ENCODE measurements at places on chromosomes 2 and 18.

DNA sequence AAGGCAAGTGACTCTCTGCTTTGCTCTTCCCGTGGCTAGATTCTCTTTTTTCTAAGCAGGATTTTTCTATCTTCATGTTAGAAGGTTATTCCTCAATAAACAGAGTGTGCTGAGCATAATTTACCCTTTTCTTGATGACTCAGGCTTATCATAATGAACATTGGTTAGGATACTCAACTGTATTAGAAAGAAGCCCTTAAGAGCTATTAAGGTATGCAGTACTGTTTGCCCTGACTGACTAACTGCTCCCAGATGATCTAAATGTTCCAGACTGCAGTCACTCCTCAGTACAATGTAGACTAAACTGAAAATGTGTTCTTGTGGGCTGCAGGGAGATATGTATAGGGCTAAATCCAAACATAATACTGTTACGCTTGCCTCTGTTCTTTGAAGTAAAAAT is 687.8 kb downstream of the NUP35 start:
- DNase-seq = no peak
- H3K27me3 ChIP-seq = no peaks in the 10 kb centered on the region
- no peaks in the 10 kb centered on the region for H3K4me1 ChIP-seq
- H3K27ac ChIP-seq = no peak overlapping the region
- no peak overlapping the region for H3K4me3 ChIP-seq

DNA sequence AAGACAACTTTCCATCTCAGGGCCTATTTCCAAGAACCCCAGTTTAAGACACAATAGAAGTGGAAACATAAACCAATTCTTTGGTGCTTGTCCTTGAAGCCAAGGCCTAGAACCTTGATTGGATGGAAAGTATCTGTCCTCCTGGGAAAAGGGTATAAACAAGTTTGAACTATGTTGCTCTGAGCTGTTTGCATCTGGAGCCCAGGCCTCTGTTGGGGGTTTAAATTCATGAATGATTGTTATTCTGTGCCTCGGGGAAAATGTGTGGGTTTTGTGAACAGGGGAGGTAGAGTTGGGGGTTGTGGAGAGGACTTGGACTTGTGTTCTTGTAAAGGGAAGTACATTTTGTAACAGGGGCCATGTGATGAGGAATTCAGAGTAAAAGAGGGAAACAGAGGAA is 406.1 kb downstream of the SLC4A3 start:
- no peaks in the 10 kb centered on the region for H3K27me3 ChIP-seq
- no peaks in the 10 kb centered on the region for H3K36me3 ChIP-seq
- H3K4me3 ChIP-seq = no peak overlapping the region
- no peak overlapping the region for H3K27ac ChIP-seq

DNA sequence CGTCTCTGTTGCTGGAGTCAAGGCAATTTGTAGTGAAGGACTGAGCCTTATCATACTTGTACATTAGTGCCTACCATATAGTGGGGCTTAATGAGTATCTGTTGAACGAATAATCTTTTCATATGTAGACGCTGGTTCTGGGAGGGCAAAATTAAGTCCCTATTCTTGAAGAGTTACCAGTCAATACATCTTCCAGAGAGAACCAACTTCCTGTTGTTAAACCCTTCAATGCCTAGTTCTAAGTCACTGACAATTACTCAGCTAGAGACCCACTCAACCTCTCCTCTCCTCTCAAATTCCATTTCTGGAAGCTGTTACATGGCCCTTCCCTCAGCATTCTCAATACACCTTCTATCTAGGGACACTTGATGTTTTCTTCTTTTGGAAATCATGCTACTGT is 1.1 kb upstream of the MOB4 start:
- peak overlapping the region; percentile 97 for H3K4me3 ChIP-seq
- no peak for DNase-seq
- no peaks in the 10 kb centered on the region for H3K27me3 ChIP-seq
- H3K4me1 ChIP-seq = peaks cover 11% of the 10 kb centered on the region

- no peak overlapping the region for H3K4me3 ChIP-seq
- H3K36me3 ChIP-seq = no peaks in the 10 kb centered on the region
- H3K4me1 ChIP-seq = peaks cover 21% of the 10 kb centered on the region
- H3K27ac ChIP-seq = no peak overlapping the region
- H3K27me3 ChIP-seq = no peaks in the 10 kb centered on the region
Observed at GRCh38 chr18:8856212-8856611, 150.9 kb downstream of the MTCL1 start.

- no peak for DNase-seq
- no peak overlapping the region for H3K4me3 ChIP-seq
- no peaks in the 10 kb centered on the region for H3K4me1 ChIP-seq
- H3K36me3 ChIP-seq = no peaks in the 10 kb centered on the region
Observed at GRCh38 chr2:109061736-109062135, 67.3 kb upstream of the SH3RF3 start.

GRCh38 chr2:44974064-44974715 is 32.7 kb downstream of the SIX3 start:
- DNase-seq = peak; percentile 54
- H3K36me3 ChIP-seq = no peaks in the 10 kb centered on the region
- H3K4me3 ChIP-seq = no peak overlapping the region
- H3K27me3 ChIP-seq = peaks cover 49% of the 10 kb centered on the region
- no peaks in the 10 kb centered on the region for H3K4me1 ChIP-seq

- peaks cover 1% of the 10 kb centered on the region for H3K36me3 ChIP-seq
- H3K4me1 ChIP-seq = peaks cover 10% of the 10 kb centered on the region
- H3K27ac ChIP-seq = no peak overlapping the region
- no peak for DNase-seq
Observed at GRCh38 chr2:181662287-181662686, 5.4 kb upstream of the CERKL start.

DNA sequence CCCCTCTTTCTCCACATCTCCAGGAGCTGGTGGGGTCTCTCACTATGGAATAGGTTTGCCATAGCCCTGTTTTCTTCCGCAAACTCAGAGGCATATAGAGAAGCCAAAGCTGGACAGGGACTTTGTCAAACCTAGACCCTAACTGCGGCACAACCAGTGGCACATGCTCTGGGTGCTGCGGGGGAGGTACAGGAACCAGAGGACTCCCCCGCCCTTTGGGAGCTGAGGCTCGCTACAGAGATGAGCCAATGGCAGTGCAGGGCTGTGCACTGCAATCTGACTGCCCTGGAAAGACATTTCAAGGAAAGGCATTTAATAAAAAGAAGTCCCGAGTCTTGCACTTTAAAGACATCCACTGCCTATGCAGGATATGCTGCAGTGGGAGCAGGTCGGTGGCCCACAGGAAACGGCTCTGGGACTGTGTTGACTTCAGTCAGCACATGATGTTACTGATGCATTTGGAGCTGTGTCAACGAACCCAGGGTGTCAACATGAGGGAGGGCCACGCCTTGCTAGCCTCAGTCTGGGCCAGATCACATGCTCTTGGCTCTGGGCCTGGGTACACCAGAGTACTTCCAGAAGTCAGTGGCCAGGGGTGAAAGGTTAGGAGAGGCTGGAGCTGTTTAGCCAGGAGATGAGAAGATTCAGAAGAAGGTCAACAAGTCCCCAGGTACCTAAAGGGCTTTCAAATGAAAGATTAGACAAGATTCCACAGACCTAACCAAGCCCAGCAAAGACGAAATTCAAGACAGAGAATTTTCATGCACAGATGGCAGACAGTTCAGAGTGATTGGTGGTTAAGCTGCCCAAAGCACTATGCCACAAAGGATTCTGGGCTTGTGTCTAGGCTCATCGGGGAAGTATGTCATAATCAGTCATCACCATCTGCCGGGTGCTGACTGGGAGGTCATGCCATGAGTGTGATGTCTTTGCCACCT is 8.2 kb downstream of the SLC35F6 start:
- no peak overlapping the region for H3K4me3 ChIP-seq
- H3K4me1 ChIP-seq = peaks cover 33% of the 10 kb centered on the region
- peak overlapping the region; percentile 67 for H3K27ac ChIP-seq
- no peaks in the 10 kb centered on the region for H3K27me3 ChIP-seq

DNA sequence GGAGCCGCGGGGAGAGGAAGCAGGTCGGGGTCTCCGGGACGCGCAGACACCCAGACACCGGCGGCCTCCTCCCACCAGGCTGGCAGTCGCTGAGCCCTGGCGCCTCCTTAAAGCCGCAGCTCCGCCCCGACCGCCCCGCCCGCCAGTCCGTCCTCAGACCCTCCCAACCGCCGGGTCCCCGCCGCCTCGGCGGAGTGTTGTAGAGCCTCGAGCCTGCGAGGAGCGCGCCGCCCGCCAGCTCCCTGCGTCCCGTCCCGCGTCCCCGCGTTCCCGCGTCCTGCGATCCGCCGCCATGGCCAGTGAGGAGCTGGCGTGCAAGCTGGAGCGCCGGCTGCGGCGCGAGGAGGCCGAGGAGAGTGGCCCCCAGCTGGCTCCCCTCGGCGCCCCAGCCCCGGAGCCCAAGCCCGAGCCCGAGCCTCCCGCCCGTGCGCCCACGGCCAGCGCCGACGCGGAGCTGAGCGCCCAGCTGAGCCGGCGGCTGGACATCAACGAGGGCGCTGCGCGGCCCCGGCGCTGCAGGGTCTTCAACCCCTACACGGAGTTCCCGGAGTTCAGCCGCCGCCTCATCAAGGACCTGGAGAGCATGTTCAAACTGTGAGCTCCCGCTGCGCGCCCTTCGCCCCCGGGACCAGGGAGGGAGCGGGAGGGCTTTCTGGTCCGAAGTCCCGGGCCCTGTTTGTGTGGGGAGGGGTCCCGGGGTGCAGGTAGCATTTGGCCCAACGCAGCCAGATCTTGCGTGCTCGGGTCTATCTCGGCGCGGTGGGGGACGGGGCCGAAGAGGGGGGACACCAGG is at the start of gene EFHD1:
EFHD1 (plus strand) TSS at position 192 of the 793 bp plus-strand sequence; CDS start at position 293, 101 bp downstream.
- H3K27me3 ChIP-seq = peaks cover 12% of the 10 kb centered on the region
- peak; percentile 59 for DNase-seq
- peaks cover 9% of the 10 kb centered on the region for H3K36me3 ChIP-seq
- peak within 1 kb of the TSS; percentile 46 for H3K27ac ChIP-seq
- peaks cover 8% of the 10 kb centered on the region for H3K4me1 ChIP-seq

DNA sequence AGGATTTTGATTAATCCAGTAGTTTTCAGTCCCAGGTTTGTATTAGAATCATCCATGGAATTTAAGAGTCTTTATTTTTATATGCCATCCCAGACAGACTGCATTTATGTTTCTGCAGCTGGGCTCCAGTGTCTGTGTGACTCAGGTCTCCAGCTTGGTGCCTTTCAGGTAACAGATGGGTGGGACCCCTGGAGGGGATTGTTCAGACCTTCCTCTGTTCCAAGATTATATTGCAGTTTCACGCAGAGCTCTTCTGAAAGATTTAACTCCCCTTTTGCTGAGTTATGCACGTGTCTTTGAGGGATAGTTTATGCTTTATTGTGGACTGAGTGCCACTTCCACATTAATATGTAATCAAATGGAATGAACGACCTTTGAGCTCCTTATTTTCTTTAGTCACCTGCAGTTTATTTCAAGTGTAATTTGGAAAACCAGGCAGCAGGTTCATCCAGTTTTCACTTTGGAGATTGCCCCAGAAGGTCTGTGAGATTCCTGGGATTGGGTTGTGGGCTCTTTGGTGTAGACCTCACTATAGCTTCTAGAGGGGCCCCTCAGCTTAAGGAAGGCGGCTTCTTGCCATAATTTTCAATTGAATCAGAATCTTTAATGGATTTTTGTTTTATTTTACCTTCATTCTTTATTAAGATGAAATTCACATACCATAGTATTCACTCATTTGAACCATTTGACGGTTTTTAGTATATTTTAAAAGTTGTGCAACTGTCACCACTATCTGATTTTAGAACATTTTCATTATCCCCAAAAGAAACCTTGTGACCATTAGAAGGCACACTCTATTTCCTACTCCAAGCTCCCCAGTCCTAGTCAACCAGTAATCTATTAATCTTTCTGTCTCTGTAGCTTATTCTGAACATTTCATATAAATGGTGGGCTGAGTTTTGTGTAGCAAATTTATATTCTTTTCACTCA is 135.0 kb downstream of the WDSUB1 start:
- H3K27ac ChIP-seq = peak overlapping the region; percentile 33
- H3K36me3 ChIP-seq = peaks cover 13% of the 10 kb centered on the region
- no peaks in the 10 kb centered on the region for H3K27me3 ChIP-seq
- H3K4me1 ChIP-seq = peaks cover 28% of the 10 kb centered on the region
- peak overlapping the region; percentile 23 for H3K4me3 ChIP-seq

GRCh38 chr18:66316701-66317100 is 287.2 kb downstream of the CDH19 start:
- no peak overlapping the region for H3K4me3 ChIP-seq
- peaks cover 9% of the 10 kb centered on the region for H3K4me1 ChIP-seq
- H3K27me3 ChIP-seq = no peaks in the 10 kb centered on the region
- no peaks in the 10 kb centered on the region for H3K36me3 ChIP-seq

DNA sequence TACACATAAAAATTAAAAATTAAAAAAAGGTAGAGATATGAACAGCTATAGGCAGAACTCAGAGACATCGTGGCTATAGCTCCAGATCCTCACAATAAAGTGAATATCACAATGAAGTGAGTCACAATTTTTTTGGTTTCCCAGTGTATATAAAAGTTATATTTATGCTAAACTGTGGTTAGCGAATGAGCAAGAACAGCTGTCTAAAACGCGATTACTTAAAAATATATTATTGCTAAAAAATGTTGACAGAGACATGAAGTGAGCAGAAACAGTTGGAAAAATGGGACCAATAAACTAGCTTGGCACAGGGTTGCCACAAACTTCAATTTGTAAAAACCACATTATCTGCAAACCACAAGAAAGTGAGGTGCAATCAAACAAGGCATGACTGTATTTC is 551.7 kb upstream of the NETO1 start:
- DNase-seq = no peak
- no peak overlapping the region for H3K27ac ChIP-seq
- no peaks in the 10 kb centered on the region for H3K4me1 ChIP-seq
- no peaks in the 10 kb centered on the region for H3K27me3 ChIP-seq

- H3K4me3 ChIP-seq = no peak overlapping the region
- no peaks in the 10 kb centered on the region for H3K36me3 ChIP-seq
- no peaks in the 10 kb centered on the region for H3K4me1 ChIP-seq
- no peaks in the 10 kb centered on the region for H3K27me3 ChIP-seq
Observed at GRCh38 chr2:12126318-12126717, 379.9 kb downstream of the LPIN1 start.

- no peak overlapping the region for H3K4me3 ChIP-seq
- H3K4me1 ChIP-seq = no peaks in the 10 kb centered on the region
- H3K27ac ChIP-seq = no peak overlapping the region
- DNase-seq = no peak
- H3K27me3 ChIP-seq = no peaks in the 10 kb centered on the region
Observed at GRCh38 chr2:168731616-168732015, 70.8 kb upstream of the NOSTRIN start.

DNA sequence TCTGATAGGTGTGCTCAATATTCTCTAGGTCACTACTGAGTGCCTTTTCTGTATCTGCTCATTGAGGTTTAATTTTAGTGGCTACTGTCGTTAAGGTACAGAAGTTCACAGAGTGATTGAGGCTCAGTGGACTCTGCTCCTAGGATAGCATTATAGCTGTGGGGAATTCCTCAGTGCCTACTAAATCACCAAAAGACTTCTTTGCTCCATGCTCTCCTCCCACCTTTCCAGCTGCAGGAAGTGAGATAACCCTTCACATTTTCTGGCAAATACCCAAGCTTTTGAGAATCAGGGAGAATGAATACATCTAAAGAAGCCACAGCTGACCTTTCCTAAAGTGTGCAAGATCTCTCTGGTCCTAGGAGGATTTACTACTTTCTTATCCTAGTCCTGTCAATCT is 95.2 kb upstream of the FSIP2 start:
- no peaks in the 10 kb centered on the region for H3K4me1 ChIP-seq
- no peaks in the 10 kb centered on the region for H3K27me3 ChIP-seq
- no peak for DNase-seq
- no peaks in the 10 kb centered on the region for H3K36me3 ChIP-seq

GRCh38 chr2:215712219-215712868 is 276.5 kb upstream of the FN1 start:
- no peaks in the 10 kb centered on the region for H3K27me3 ChIP-seq
- no peak overlapping the region for H3K4me3 ChIP-seq
- no peaks in the 10 kb centered on the region for H3K36me3 ChIP-seq
- peaks cover 19% of the 10 kb centered on the region for H3K4me1 ChIP-seq
- H3K27ac ChIP-seq = peak overlapping the region; percentile 48
- no peak for DNase-seq

All from Calu3 (cell line).